ENCODE measurements at places on chromosomes 6 and 20.

- no peak for DNase-seq
Measured at GRCh38 chr6:48630511-48630910, 519.5 kb upstream of the PTCHD4 start.

GRCh38 chr20:17202673-17203072 lies 24.2 kb upstream of the PCSK2 start:
- no peak for DNase-seq

DNA sequence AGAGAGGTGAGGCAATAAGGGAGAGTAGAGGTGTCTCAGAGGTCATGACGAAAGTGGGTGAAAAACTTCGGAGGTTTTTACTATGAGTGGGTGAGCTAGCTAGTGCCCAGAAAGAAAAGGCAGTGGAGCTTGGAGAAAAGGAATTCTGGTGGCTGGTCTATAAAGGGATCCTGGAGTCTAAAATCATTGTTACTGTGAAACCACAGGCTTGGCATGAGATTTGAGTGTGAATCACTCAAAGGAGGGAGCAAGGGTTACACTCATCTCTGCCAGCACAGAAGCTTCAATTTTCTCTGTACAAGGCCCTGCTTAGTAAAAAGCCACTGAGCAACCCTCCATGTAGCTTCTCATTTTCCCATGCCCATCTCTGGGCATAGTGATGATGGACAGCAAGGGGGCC lies 47.5 kb downstream of the CD83 start:
- DNase-seq, result no peak

DNA sequence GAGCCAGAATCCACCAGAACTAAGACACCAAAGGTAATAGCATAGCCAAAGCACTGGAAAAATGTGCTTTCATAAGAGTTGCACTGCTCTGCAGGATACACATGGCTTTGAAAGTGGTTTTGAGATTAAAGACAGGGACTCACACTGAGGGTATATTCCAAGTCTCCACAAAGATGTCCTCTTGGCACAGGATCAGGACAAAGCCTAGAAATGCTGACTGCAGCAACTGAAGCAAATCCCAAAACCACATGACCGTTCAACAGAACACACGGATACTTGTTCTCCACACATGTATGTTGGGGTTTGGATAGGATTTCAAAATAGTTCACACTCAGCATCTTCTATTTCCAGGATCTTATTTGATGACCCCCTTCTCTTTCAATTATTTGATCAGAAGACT lies 364.3 kb upstream of the HSF2 start:
- no peak for DNase-seq

GRCh38 chr20:63825331-63826118 lies 5.5 kb downstream of the ZBTB46 start:
- no peak for DNase-seq

- no peak for DNase-seq
Measured at GRCh38 chr6:113160306-113161017, 696.7 kb upstream of the MARCKS start.
